ENCODE measurements at places on chromosomes 6 and 20.

GRCh38 chr6:150598858-150599198 is 857 bp upstream of the PLEKHG1 start:
- DNase-seq: no peak

DNA sequence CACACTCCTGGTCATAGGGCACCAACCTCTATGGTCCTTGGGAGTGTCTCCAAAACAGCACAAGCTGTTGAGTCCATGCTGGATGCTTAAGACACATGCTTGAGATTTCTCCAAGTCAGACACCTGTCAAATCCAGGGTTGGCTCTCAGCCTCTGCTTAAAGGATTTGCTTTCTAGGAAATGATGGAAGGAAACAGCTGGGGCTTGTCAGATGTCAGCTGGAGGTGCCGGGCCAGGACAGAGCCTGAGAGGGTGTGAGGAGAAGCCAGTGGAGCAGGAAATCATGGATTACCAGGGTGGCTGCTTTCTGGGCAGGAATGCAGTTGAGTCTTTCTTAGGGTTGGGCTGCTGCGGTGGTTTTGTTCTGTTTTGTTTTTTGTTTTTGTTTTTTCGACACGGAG is 83.0 kb upstream of the FAM184A start:
- DNase-seq: no peak

GRCh38 chr6:25202504-25202903 is 76.7 kb upstream of the CARMIL1 start:
- DNase-seq: peak; percentile 69

GRCh38 chr6:124064317-124065113 is 260.9 kb downstream of the NKAIN2 start:
- no peak for DNase-seq

DNA sequence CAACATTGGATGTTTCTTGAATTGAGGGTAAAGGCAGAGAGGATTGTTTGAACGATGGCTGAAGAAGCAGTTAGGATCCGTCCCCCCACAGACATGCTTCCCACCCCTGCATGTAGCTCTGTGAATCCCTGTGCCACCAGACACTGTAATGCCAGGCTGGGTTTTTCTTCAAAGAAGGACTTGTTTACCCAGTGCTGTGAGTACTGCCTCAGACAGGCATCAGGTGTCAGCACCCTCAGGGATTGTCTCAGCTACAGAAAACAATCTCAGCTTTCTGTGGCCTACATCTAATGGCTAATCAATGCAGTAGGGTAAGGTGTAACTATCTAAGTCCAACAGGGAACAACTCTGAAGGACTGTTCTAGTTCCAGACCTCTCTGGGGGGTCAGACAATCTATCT is 853.0 kb upstream of the EPHA7 start:
- DNase-seq: no peak

- DNase-seq: no peak
Measured at GRCh38 chr6:114007516-114007915, 36.6 kb upstream of the HDAC2 start.

GRCh38 chr6:14283600-14284235 is 166.1 kb downstream of the CD83 start:
- peak; percentile 4 for DNase-seq

GRCh38 chr6:146595972-146596731 is 2.6 kb upstream of the ADGB start:
- DNase-seq: no peak

DNA sequence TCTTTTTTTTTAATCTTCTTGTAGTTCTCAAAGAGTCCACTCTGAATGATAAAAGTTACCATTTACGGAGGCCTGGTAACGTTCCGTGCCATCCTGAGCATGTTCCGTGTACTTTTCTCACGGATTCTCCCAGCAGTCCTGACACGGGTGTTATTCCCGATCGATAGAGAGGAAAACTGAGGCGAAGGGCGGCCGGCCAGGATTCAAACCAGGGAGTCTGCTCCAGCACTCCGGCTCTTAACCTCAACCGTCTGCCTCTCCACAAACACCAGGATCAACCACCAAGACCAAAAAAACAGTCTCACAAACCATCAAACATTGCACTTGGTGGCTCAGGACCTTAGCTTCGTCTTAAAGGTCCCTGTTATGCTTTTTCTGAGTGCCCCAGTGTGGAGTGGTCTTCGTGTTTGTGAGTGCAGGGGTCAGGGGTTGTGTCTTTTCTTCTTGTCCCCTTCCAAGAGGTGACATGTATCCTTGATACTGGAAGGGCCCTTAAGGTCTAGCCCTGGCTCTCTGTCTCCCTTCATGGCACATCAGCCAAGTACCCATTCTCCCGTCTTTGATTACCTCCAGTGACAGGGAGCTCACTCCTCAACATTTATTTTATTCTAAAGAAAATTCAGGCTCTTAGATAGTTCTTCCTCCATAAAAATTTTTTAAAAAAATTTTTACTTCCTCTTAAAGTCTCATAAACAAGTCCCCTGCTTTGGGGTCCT is 35.1 kb downstream of the SRC start:
- DNase-seq: no peak

DNA sequence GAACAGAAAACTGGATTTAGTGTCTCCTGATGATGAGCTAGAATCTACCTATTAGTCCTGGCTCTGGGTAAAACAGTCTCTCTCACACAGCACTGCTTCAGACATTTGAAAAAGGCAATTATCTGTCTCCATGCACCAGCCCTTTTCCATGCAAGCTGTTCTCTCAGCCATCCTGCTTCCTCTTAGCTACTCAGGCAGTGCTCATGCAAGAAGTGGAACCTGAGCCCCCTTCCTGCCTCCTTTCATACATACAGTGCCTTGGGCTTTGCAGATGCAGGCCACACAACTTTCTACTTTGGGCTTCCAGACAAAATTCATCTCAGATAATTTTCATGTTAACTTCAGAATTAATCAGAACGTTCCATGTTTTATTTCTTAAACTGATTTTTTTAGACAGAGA is 151.3 kb downstream of the RALGAPA2 start:
- no peak for DNase-seq

GRCh38 chr6:50661636-50662035 is 51.7 kb upstream of the TFAP2D start:
- DNase-seq: no peak

- DNase-seq: no peak
Measured at GRCh38 chr6:163617549-163617948, 203.0 kb downstream of the QKI start.

DNA sequence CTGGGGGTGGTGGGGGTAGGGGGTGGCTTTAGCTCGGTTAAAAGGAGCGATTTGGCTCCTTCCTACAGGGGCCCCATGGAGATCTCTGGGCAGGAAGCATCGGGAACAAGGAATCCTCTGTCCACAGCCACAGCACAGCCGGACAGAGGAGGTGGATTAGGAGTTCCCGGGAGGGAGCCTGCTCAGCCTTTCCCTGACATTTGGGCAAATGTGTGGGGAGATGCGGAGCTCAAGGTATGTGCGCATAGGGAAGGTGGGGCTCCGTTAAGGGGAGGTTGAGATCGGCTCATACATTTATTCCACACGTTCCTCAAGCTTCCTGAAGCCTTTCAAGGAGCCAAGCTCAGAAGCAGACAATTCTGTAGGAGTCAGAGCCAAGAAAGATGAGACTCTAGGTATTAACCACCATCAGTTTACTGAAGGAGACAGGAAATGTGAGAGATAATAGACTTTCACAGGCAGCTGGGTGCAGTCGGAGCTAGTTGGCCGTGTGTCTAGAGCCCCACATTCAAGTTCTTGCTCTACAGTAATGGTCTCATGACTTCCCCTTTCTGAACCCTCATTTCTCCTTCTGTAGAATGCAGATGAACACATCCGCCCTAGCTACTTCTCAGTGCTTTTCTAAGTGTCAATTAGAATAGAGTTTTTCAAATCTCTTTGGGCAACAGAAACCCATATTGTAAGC is 40.8 kb upstream of the EPB41L1 start:
- DNase-seq: no peak

GRCh38 chr6:102936959-102937358 is 1543.5 kb downstream of the GRIK2 start:
- DNase-seq: no peak

DNA sequence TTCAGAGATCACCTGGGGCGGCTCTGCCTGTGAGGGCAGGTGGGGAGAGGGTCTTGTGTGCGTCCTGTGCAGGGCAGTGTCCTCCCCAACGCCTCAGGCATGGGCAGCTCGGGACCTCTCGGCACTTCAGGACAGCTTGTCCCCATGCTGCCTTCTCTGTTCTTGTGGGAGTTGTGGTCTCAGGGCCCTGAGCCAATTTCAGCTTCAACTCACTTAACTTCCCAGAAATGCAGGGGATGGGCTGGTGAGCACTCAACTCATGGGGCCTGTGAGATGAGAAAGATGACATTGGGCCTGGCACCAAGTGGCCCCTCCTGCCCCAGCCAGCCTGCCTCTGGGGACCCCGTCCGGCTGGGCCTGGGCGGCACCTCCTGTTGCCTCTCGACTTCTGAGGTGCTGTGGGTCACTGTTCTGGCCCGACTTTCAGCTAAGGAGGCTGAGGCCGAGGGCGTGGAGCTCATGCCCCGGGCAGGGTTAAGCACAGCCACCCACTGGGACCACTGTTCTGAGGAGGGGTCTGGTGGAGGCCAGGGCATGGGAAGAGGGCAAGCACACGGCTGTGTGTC is 6.7 kb downstream of the RGS19 start:
- DNase-seq: no peak

DNA sequence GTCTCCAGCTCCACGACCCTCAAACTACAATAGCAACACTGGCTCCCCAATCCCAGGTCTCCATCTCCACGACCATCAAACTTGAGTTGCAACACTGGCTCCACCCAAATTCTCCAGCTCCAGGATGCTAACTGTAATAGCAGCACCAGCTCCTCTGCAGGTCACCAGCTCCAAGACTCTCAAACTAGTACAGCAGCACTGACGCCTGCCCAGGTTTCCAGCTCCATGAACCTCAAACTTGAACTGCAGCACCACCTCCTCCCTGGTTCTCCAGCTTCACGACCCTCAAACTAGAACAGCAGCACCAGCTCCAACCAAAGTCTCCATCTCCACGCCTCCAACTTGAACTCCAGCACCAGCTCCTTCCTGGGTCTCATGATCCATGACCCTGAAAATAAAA is 353.8 kb downstream of the PREX1 start:
- no peak for DNase-seq

DNA sequence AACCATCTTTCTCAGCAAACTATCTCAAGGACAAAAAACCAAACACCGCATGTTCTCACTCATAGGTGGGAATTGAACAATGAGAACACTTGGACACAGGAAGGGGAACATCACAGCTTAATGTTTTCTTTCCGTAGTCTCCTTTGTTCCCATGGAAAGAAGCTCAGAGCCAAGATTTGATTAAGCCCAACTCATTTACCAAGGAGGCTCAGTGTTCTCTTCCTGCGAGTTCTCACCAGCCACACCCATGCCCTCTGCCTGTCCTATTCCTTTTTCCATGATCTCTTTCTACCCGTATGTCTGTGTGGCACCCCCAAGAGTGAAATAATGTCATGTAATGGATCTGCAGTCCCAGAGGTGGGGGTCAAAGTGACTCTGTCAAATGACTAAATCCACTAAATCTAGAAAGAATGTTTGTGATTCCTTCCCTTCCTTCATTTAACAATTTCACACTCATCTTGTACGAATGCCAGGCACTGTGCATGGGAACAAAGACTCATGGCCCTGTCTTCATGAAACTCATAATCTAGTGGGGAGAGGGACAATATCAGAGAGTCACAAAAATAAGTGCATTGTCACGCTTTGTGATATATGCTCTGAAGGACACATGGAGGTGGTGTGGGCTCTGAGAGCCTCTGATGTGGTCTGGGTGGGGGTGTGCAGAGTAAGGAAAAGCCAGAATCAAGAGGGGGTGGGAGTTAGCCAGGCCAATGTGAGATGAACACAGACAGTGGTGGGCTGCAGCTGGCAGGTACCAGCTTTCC is 292.1 kb downstream of the CDC5L start:
- DNase-seq: no peak

DNA sequence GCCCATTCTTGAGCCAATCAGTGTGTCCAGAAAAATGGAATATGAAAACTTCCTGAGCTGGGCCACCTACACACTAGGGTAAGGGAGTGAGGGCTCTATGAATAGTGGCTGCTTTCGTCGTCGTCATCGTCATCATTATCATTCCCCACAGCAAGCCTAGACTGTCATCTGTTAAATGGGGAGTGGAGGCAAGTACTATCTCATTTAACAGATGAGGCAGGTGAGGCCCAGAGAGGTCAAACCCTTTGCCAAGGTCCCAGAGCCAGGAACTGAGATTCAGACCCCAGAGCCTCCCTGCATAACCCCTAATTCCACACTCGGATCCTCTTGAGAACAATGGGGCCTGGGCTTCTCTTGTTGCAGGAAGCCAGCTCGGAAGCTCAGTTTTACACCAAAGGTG is 20.6 kb downstream of the BPIFB1 start:
- no peak for DNase-seq

- no peak for DNase-seq
Measured at GRCh38 chr6:154430481-154430919, 73.9 kb upstream of the IPCEF1 start.

DNA sequence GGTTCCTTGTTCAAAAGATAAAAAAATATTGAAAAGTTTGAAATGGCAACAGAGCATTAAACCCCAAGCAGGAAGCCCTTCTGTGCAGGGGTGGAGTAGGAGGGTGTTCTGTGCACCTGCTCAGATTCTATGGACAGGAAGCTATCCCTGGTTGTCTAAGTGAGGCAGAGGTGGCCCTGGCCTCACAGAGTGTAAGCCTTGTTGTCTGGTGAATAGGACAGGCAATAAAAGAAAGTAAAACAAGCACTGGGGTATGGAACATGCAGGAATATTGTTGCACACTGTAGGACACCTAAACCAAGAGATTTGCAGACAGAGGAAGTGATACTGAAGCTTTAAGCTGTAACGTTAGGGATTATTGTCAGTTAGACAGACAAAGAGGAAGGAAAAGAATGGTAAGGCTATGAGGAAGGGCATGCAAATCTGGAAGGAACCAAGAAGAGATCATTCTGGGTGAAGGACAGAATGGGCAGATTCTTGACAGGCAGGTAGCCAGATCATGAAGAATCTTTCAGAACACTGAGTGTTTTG is 66.8 kb downstream of the TBC1D7 start:
- no peak for DNase-seq

- DNase-seq: peak; percentile 40
Measured at GRCh38 chr6:119347466-119348095, 2.0 kb downstream of the MAN1A1 start.

DNA sequence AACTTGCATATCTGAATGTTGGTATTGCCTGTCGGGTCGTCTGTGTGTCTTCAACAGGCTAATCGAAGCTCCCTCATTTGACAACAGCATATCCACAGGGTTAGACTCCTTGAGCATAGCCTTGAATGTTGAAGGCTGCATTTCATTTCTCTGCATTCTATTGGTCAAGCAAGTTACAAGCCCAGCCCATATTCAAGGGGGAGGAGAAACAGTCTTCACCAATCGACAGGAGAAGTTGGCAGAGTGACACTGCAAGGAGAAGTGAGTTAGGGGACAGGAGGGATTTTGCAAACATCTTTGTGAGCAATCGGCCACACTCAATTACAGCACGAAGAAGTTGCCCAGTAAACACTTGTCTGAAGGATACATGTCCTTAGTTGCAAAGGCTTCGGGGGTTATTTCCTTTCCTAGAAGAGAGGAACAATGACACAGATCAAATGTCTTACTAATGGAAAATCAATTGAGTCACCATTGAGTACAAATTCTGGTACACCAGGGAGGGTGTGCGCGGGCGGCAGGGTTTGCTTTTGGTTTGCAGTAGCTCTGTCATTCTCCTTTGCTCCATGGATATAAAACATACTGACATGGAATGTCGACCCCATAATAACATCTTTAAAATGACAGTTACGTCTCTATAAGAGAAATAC is 60.6 kb upstream of the NT5E start:
- DNase-seq: no peak

GRCh38 chr6:164109770-164110140 is 695.2 kb downstream of the QKI start:
- peak; percentile 6 for DNase-seq
